ENCODE measurements at places on chromosomes 5 and 9. TPM values are rescaled to one million over a fixed set of nuclear protein-coding genes. Genes with fewer than 3 reads are reported as not detected.

DNA sequence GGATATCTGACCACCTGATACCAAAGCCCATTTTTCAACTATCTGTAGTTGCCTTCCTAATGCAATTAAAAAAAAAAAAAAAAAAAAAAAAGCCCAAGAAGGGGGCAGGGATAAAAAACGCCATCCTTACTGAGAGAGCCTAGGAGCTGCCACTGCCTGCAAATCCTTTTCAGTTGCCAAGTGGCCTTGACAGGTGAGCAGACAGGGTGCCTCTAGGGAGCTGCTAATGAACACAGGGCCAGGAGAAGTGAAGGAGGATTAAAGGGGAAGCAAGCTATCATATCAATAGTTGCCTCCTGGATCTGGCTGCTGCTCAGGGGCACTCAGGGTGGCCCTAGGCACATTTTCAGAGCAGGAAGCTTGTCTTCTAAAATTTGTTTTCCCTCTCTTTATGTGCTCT is 547.4 kb downstream of the TLE1 start:
- DNase-seq, result no peak

DNA sequence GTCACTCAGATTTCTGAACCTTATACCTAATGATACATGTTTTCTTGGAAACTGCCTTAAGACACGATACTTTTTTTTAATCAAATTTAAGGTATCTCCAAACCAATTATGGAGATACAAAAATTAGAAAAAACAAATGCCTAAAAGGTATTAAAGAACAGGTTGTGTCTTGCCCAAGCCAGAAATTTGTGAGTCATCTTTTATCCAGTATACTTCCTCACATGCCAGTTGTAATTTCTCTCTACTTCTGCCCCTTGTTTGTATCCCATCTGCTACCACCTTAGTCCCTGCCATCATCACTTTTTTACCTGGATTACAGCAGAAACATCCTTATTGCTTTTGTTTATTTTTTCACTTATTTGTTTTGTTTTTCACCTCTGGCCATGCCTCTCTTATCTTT is 571.2 kb upstream of the DAB2 start:
- no peak for DNase-seq

DNA sequence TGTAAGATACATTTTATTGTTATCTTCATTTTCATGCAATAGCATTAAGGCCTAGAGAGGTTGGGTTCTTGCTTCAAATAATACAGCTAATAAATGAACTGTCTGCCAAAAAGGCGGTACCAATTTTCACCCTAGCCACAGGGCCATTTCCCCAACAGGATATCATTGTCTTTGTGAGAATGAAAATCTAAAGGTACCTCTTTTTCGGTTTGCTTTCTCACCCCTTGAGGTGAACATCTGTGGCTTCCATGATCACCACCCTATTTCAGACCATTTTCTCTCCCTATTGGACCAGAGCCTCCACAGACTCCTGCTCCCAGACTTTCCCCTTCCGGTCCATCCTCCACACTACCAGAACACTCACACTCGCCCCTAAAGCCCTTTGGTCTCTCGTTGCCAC is 60.2 kb downstream of the SFXN1 start:
- no peak for DNase-seq

DNA sequence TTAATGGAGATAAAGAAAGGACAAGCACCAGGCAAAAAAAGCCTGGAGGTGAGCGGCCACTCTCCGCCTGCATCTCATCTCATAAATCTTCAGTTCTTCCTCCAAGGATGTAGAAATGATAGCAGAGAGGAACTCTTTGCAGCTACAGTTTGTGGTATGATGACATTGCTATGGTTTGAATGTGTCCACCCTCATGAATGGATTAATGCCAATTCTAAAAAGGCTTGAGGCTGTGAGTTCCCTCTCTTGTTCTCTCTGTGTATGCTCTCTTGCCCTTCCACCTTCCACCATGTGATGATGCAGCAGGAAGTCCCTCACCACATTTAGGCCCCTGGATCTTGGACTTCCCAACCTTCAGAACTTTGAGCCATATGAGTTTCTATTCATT is 126.4 kb downstream of the SPOCK1 start:
- no peak for DNase-seq

- DNase-seq, result no peak
Measured at GRCh38 chr9:137985637-137986071, 108.1 kb downstream of the CACNA1B start.

GABRA6 gene
- total RNA-seq, result not detected

TMEM252 gene
- not detected for total RNA-seq

NINJ1 gene
- total RNA-seq, result 63.3 TPM

- DNase-seq, result no peak
Measured at GRCh38 chr5:51987669-51988209, 604.5 kb downstream of the ISL1 start.

DNA sequence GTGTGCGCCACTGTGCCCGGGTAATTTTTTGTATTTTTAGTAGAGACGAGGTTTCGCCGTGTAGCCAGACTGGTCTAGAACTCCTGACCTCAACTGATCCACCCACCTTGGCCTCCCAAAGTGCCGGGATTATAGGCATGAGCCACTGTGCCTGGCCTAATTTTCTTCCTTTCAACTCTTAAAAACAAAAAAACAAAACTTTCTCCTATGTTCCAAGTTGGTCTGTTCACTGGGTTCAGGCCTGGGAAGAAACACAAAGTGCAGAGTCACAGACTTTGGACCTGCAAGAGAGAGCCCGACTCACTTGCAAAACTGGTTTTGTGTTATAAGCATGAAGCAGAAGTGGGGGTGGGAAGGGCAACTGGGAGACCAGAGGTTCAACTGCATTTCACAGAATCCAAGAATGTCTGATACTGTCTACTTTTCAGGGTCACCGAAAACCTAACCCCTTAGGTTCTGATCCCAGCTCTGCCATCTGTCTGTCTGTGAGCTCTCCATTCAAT is 5.2 kb upstream of the HDHD3 start:
- no peak for DNase-seq

- DNase-seq, result no peak
Measured at GRCh38 chr5:35717718-35718117, 100.1 kb downstream of the SPEF2 start.

TOR4A gene
- total RNA-seq, result 9.8 TPM

EFNA5 gene
- total RNA-seq, result 26.3 TPM

CDK9 gene
- 69.8 TPM for total RNA-seq

ANKRD18B gene
- not detected for total RNA-seq

ADAMTS16 gene
- 1.9 TPM for total RNA-seq

SLC34A3 gene
- total RNA-seq, result not detected

- DNase-seq, result no peak
Measured at GRCh38 chr5:171680485-171680884, 105.1 kb upstream of the SMIM23 start.

DNA sequence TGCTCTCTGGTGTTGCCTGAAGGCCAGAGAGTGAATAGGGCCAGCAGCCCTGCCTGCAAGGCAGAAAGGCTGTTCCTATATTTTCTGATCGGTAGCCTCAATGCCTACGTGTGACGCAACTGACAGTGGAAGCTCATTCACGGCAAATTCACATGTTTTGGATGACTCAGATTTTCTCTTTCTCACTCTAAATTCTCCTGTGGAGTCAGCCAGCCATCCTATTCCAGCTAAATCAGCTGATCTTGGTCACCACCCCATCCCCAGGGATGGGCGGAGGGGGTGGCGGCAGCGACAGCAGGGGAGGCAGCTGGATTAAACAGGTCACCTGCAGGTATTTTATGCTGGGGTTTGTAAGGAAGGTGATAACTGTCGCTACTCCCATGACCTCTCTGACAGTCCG is 52.3 kb downstream of the ZNF510 start:
- DNase-seq, result no peak

CANX gene
- 354 TPM for total RNA-seq

TIMD4 gene
- 0.96 TPM for total RNA-seq

DNA sequence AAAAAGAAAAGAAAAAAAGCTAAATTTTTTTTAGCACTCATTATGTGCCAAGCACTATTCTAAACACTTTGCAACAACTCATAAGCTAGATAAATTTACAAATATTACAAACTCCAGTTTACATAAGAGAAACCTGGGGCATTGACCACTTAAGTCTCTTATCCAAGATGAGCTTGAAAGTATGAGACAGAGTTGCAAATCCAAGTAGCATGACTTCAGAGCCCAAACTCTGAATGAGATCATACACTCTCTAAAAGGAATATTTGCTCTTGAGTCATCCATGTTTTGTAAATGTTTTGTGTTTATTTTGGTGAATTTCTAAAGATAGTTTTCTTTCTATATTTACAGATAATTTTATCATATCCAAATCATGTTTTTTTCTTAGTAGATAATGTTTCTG is 4.0 kb upstream of the SHOC1 start:
- no peak for DNase-seq

WHRN gene
- 3.0 TPM for total RNA-seq

GRCh38 chr5:3995954-3996619 is 400.5 kb downstream of the IRX1 start:
- no peak for DNase-seq

STPG3 gene
- total RNA-seq, result not detected

DNA sequence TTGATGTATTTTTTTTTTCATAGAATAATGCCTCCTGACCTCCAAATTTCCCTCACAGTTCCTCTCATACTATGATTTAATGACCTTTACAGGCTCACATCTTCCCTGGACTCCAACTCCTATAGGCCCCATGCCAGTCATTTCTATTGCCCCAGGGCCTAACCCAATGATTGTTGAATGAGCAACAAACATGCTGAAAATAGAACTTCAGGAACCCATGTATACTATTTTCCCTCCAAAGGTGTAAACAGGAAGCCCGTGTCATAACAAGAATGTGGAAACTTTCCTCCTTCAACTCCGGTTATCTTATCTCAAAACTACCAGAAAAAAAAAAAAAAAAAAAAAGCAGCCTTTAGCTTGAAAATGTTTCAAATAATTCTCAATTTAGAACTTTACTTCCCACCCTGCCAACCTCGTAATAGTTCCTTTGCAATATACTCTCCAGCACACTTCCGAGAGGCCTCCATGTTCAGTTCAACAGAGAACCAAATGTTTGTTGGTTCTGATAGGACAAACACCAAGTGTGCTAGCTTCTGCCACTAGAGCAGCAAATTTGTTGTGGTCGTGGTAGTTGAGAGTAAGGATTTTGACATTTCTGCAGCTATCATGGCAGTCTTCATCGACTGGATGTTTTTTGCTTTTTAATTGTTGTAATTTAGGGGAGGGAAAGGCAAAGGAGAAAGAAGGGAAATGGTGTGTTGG is 25.8 kb downstream of the TRPM6 start:
- DNase-seq, result no peak

PCDHB13 gene
- total RNA-seq, result 3.6 TPM

DNA sequence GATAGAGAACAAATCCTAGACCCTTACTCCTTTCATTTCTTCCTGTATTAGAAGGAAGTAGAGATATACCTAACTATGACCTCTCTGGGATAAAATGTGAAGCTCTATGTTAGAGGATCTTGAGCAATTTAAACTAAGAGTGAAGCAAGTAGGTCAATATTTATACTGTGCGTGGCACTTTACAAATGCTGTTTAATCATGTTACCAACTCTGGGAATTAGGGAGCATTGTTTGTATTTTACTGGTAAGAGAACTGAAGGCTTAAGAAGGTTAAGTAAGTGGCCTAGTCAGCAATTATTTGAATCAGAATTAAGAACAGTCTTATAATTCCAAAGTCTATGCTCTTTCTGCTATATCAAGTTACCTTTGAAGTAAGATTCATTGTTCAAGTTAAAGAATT is 12.0 kb downstream of the TNC start:
- DNase-seq, result no peak

GRCh38 chr9:70011366-70011765 is 32.3 kb upstream of the MAMDC2 start:
- DNase-seq, result no peak

- DNase-seq, result no peak
Measured at GRCh38 chr9:127863191-127863621, 8.7 kb upstream of the ENG start.

TRPM3 gene
- total RNA-seq, result 1.1 TPM

NPR3 gene
- total RNA-seq, result 11.8 TPM

Data from omental fat pad (tissue), 4 donors.